Colonic mucosa (tissue), 4 donors: ENCODE measurements at places on chromosomes 3 and 15. TPM values are rescaled to one million over a fixed set of nuclear protein-coding genes. Genes with fewer than 3 reads are reported as not detected.

GRCh38 chr3:15942462-15942861, 144.7 kb upstream of the ANKRD28 start:
- no peak for DNase-seq

GRCh38 chr15:98442379-98442833, 205.9 kb upstream of the IGF1R start:
- peak; percentile 55 for DNase-seq

GRCh38 chr15:87873516-87873915, 383.0 kb downstream of the NTRK3 start:
- DNase-seq = no peak

The LTK gene
- total RNA-seq = 8.2 TPM

DNA sequence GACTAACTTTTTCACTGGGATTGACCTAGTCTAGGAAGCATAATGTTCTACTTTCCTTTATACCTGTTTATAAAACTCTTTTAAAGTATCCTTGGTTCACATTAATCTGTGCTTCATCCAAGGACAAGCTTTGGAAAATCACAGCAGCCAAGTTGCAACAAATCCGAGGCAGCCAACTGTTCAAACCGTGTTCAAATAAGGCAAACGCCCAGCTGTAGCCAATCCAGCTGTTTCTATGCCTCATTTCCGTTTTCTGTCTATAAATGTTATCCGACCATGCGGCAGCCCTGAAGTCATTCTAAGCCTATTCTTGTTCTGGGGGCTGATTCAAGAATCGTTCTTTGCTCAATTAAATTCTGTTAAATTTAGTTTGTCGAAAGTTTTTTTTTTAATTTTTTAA, 78.3 kb downstream of the FMN1 start:
- no peak for DNase-seq

The ADAMTS7 gene
- 1.6 TPM for total RNA-seq

DNA sequence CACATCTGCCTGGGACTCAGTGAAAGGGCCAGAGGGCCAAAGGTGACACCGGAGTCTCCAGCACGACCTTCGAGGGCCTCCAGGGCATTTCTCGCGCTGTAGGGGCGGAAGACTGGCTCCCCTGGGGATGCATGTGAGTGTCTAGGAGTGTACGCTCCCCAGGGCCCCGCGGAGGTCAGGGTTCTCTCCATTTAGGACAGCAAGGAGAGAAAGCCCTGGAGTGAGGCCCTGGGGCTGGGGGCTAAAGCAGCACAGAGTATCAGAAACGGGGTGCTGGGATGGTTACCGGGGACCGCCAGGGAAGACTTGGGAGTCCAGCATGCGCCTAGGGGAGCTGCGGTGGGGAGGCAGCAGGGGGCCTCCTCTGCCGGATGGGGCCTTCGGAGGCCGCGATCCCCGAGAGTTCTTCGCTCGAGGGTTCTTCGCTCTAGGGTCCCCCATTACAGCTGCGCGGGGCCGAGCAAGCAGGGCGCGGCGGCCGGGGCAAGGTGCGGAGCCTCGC, 595 bp upstream of the APBA2 start:
- no peak for DNase-seq

The APOD gene
- total RNA-seq = 7.2 TPM

DNA sequence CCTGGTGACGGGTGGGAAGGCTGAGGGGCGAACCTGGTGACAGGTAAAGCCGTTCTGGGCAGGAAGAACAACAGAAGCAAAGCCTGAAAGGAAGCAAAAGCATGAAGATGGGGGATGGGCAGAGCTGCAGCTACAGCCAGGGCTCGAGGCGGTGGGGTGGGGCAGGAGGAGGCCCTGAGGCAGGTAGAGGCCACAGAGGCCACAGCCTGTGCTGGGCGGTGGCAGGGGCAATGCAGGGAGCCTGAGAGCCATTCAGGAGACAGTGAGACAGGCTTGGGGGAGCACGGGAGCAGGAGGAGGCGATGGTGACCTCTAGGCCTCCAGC, 8.2 kb downstream of the PCSK6 start:
- DNase-seq = no peak

DNA sequence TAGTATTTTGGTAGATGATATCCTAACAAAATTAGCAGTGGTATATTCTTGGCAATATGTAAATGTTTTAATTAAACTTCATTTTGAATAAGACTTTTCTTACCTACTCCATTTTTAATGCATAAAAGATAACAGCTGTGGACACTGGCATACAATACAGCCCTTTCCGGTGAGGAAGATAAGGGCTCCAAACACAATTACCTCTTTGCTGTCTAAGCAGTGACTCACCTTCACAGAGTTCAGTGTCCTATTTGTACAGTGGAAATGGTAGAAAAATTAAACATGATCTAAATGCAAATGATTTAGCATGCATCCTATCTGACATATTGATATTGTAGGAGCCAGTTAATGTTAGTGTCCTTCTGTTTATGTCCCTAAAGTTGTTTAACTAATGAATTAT, 969.4 kb downstream of the PLOD2 start:
- no peak for DNase-seq

- no peak for DNase-seq
These were observed 101.2 kb downstream of the CORO2B start for GRCh38 chr15:68679961-68680371.

The GABRR3 gene
- total RNA-seq = not detected

The SEMA7A gene
- total RNA-seq = 2.0 TPM

The LRRC34 gene
- 0.77 TPM for total RNA-seq
